ENCODE measurements at places on chromosomes 12 and 14.

- no peak for DNase-seq
These were observed 1.8 kb downstream of the KCNA1 start for GRCh38 chr12:4911316-4911994.

DNA sequence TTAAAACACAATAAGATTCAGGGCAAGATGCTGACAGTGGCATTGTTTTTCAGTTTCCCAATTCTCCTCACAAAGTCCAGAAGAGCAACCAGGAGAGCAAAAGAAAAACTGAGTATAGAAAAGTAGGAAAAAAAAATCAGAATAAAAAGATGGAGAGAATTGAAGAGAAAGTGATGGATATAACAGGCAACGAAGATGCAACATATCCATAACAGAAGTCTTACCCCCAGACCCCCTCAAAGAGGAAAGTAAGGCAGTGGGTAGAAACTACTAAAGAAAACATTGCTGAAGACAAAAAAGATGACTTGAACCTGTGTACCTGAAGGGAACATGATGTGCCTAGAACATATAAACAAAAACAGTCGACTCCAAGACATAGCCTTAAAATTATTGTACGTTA lies 10.6 kb downstream of the TCL1A start:
- DNase-seq: no peak

- no peak for DNase-seq
These were observed 112.4 kb upstream of the TMEM132D start for GRCh38 chr12:130016194-130016593.

- DNase-seq: no peak
These were observed 190.7 kb downstream of the BCL11B start for GRCh38 chr14:99081156-99081765.

- no peak for DNase-seq
These were observed 2.3 kb upstream of the SMOC1 start for GRCh38 chr14:69876848-69877306.

DNA sequence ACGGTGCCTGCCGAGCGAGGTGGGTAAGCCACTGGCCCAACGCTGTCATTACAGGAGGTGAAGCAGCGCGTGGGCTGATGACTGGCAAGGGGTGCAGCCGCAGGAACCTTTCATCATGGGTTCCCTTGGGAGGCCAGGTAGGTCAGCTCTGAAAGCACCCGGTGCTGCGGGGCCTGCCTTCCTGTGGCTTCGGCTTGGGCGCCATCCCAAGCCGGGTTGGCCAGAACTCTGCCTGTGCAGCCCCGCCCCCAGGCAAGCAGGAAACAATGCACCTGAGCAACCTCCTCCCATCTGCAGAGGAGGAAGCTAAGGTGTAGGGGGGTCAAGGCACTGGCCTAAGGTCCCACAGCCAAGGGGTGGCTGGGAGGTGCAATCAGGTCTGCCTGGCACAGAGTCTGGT lies 20.0 kb upstream of the HHIPL1 start:
- DNase-seq: no peak

DNA sequence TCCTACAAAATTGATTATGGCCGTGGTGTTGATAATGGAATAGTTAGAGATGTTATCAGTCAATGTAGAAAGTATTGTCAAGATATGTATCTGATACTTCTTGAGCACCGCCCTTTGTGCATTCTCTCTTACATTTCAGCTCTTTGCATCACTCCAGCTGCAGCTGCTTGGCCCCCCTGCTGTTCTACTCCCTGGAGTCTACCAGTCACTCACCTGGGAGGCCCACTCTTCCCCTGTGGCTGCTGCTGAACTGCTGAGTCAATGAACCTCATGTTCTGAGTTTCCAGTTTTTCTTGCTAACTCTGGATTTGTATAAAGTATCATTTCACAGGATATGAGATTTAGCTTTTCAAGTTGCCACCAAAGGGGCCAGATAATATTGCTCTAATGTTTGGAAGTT lies 312.8 kb upstream of the SLC16A7 start:
- no peak for DNase-seq

DNA sequence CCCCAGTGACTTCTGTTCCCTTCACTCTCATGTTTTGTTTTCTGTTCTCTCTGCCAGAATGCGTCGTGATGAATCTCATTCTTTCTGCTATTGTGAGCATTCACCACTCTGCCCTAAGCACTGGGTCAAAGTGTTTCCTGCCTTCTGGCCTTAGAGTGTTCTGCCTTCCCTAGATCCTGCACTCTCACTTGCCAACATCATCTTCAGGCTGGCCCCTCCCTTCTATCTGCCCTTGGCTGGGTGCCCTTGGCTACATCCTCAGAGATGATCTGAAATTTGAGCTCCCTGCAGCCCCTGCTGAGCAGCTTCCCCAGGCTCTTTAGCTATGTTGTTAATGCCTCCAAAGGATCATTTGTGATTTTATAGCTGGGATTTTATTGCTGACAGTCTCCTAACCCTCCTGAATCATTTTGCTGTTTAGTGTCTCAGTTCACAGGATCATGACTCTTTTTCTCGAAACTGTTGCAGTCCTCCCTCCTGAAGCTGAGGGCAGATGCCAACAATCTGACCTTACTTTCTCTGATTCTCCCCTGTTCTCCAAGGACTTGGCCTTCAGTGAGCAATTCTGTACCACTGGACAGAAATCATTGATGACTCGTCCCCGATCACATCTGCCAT lies 4.5 kb downstream of the DHRS2 start:
- no peak for DNase-seq

DNA sequence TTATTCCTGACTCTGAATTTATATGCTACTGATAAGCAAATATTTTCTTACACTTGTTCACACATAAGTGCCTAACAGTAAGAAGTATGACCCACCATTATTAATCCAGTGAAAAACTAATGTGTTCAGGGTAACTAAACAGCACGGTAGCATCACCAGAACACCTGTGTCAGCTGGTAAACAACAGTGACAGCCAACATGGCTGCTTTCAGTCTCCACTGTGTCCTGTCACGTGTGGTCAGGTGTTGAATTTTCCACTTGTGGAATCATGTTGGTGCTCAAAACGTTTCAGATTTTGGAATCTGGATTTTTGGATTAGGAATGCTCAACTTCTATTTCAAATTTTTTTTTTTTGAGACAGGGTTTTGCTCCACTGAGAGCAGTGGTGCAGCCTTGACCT lies 14.3 kb upstream of the ATP23 start:
- no peak for DNase-seq

DNA sequence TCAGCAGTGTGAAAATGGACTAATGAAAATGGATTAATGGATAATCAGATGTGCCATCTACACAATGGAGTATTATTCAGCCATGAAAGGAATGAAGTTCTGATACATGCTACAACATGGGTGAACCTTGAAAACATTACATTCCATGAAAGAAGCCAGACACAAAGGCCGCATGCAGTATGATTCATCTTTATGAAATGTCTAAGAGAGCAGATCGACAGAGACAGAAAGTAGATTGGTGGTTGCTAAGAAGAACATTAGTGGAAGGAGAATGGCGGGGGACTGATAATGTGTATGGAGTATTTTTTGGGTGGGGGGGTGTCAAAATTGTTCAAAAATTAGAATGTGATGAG lies 47.3 kb downstream of the PRKAB1 start:
- DNase-seq: no peak
